ENCODE measurements at places on chromosomes 3 and 15.
A peak's percentile ranks its signal among the peaks of the same experiment; 100 is the strongest.

DNA sequence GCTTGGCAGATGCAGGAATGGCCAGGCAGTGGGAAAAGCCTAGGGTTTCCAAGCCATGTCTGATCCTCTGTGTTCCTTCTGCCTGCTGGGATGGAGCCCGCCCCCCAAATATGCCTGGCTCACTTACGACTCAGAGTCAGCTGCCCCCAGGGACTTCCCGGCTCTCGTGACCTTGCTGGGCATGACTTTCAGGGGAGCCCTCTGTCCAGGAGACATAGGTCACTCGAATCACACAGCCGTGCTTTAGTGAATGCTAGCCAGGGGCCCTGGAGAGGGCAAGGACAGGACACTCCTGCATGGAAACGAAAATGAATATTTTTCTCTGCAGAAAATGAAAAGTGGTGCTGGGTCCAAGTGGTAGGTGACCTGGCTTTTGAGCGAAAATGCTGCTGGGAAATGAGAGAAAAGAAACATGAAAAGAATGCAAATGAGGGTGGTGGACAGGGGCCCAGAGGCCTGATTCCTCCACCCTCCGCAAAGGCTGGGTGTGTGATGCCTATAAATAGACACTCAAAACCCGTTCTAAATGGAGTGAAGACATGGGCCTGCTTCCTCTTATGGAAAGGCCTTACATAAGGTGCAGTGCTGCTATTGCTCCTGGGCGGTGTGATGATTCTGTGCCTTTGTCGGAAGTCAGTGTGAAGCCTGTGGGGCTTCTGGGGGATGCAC is 107.4 kb downstream of the APBA2 start:
- no peak for DNase-seq

DNA sequence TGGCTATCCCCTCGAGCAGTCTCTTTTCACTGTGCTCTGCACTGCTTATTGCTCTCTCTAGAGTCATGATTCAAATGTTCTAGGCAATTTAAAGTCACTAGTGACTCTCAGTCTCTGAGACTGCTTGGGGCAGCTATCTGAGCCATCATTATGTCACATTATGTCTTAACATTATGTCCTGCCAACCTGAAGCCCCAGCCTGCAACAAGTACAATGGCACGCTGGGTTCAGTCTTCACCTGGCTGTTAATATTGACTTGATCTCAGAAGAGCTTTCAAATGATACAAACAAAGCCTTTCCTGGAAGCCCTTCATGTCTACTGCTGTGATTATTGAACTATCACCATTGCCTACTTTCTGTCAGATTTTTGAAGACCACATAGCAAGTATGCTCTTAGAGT is 128.1 kb upstream of the GRM7 start:
- DNase-seq: no peak

DNA sequence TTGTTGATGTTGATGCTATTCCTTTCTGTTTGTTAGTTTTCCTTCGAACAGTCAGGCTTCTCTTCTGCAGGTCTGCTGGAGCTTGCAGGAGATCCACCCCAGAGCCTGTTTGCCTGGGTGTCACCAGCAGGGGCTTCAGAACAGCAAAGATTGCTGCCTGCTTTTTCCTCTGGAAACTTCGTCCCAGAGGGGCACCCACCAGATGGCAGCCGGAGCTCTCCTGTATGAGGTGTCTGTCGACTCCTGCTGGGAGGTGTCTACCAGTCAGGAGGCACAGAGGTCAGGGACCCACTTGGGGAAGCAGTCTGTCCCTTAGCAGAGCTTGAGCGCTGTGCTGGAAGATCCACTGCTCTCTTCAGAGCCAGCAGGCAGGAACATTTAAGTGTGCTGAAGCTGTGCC is 303.2 kb downstream of the ZIC1 start:
- peak; percentile 17 for DNase-seq

- no peak for DNase-seq
Measured at GRCh38 chr3:4776980-4777581, 202.2 kb upstream of the BHLHE40 start.

DNA sequence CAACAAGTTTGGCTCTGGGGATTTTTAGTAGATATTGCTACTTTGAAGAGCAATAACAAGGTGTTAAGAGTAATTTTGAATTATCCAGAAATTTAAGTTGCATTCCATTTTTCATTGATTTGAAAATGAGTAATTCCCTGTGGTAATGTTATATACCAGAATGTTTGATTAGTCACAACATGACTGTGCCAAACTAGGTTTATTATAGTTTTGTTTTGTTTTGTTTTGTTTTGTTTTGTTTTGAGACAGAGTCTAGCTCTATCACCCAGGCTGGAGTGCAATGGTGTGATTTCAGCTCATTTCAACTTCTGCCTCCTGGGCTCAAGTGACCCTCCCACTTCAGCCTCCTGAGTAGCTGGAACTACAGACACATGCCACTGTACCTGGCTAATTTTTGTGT is 40.7 kb downstream of the CNOT10 start:
- no peak for DNase-seq

GRCh38 chr3:36557708-36558421 is 177.6 kb downstream of the STAC start:
- DNase-seq: no peak
